ENCODE measurements at places on chromosomes 11 and 22. TPM values are rescaled to one million over a fixed set of nuclear protein-coding genes. Genes with fewer than 3 reads are reported as not detected.

The SLC15A3 gene
- 0.78 TPM for total RNA-seq

The EEF1G gene
- 1,936 TPM for total RNA-seq

The CD3D gene
- not detected for total RNA-seq

The OR8B3 gene
- not detected for total RNA-seq

The ACRV1 gene
- not detected for total RNA-seq
